ENCODE measurements at places on chromosomes 6 and 20. TPM values are rescaled to one million over a fixed set of nuclear protein-coding genes. Genes with fewer than 3 reads are reported as not detected.

- no peak for DNase-seq
Measured at GRCh38 chr6:119858901-119859300, 509.3 kb upstream of the MAN1A1 start.

DNA sequence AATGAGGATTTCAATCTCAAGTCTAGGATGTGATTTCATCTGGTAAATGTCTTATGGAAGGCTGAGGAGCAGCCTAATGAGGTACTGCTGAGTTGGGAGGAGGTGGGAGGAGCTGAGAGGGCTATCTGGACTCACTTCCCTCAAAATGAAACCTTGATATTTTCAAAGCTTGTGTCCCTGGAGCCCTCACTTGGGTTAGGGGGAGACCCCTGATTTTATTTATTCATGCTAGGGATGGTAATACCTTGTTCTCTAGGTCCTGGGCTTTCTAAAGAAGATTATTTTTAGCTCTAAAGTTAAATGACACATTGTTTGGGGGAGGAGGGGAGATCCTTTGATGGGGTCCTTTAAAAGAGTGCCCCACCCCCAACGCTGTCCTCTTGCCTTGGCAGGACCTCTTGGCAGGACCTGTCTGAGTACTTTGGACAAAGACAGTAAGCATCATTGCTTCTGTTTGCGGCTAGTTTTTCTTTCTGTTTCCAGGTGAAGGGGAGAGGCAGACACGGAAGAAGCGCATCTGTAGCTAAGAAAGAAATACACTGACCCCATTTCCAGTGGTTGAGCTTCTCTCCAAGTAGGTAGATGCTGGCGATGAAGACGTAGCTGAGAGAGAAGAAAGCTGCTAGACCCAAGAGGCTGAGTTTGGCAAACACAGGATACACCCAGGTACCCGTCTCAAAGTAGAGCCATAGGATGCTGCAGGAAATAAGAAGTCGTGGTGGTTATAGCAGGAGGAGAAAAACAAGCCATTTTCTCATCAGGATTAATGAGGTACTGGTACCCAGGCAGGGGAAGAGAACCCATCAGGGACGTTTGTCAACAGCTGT lies 55.6 kb downstream of the ADTRP start:
- DNase-seq: no peak

- peak; percentile 58 for DNase-seq
Measured at GRCh38 chr6:170437719-170438401, 115.2 kb downstream of the PSMB1 start.

GRCh38 chr6:159152041-159152440 lies 17.2 kb upstream of the FNDC1 start:
- DNase-seq: no peak

DNA sequence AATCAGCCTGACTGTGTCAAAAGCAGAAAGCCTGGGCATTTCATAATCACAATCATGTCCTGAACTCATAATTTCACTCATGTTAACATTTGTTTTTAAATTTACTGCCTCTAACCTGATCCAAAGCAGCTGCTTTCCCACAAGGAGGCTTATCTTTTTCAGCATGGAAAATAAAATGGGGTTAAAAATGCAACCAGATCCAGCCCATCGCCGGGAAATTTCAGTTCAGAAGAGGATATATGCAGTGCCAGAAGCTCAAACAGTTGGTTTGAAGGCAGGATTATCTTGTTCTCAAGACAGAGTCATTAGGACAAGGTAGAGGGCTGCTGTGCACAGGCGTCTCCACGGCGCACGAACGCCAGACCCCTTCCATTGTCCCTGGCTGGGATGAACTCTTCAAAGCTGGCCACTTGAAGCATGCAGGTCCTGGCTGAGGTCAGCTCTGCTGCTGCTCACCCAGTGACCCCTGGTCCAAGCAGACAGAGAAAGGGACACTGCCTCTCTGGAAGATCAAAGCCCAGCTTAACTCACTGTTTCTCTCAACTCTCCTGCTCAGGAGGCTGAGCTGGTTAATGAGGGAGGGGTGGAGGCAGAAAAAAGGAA lies 191.1 kb upstream of the HEY2 start:
- no peak for DNase-seq

- no peak for DNase-seq
Measured at GRCh38 chr20:53983401-53983800, 87.0 kb downstream of the BCAS1 start.

DNA sequence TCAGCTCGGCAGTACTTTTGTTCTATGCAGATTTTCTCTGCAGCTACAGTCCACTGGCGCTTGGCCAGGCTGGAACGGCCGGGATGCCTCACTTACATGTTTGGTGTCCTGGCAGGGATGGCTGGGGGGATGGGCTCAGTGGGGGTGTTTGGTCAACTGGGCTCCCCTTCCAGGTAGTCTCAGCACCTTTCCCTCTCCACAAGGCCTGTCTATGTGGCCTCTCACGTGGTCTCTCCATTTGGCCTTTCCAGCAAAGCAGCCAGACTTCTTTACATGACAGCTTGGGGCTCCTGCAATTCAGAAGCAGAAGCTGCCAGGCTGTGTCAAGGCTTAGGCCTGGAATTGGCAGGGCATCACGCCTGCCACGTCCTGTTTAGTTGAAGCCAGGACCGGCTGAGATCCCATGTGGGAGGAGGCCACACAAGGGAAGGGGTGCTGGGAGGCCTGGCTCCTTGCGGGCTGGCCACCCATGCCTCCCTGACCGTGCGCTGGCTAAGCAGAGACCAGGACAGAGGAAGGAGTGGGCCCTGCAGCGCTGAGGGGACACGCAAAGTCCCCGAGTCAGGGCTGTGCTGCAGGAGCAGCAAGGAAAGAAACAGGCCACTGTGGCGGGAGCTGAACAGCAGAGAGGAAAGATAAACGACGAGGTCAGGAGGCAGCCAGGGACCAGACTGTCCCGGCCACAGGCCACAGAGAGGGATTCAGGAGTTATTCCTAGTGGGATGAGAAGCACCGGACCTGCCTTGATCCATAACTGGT lies 38.9 kb downstream of the MGME1 start:
- DNase-seq: peak; percentile 93

DNA sequence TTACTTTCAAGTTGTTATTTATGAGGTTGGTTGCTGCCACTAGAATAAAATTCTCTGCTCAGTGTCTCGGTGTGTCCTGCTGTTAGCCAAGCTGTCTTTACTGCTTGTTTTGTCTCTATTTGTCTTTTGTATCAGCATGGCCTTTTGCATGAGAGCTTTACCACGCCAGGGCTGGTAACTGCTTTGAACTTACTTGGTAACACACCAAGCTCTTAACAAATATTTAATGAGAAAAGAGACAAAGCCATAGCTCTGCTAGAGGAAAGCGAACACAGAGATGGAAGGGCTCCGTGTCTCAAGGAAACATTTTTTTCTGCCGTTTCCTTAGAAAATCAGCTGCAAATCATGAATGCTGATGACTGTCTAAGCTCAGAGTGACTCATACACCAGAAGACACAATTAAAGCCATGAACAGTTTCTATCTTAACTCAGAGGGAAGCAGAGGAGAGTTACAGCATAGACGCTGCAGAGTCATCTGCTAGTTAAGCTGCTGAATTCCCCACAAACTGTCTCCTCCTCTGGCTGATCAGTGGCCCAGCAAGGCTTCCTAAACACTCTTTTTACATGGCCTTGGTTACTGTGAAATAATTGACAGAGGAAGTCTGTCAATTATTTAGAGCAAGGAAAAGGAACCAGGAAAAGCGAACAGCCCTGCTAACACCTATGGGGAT lies 44.8 kb downstream of the AGPAT4 start:
- peak; percentile 92 for DNase-seq

DNA sequence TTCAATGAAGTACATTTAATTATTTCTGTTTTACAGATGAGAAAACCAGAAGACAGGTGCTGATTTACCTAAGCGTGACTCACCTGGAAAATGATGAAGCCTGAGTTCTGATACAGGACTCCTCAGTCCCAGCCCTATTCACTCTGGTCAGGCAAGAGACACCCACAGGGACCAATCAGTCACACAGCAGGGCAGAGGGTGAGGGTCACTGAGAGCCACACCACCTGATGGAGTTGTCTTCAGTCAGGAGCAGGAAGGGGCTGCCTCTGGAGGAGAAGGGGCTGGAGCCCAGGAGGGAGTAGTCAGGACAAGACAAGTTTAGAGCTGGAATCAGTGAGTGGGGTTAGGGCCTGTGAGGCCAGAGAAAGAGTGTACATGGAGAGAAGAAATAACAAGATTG lies 251.2 kb upstream of the MOCS1 start:
- DNase-seq: no peak

DNA sequence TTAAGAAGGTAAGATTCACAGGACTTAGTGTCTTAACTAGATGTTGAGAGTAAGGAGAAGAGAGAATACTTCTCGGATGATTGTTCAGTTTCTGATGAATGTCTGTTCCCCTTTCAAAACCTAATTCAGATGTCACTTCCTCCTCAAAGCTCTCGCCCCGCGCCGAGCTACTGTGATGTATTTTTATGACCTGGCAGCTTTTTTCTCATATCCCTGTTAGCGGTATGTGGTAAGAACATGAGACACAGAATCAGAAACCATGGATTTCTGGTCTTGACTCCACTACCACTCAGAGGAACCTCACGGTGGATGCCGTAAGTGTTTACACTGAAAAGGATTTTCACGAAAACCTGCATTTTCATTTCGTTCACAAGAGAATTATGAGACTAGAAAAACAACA lies 48.4 kb downstream of the CEP43 start:
- no peak for DNase-seq

GRCh38 chr20:41600926-41601631 lies 17.1 kb downstream of the CHD6 start:
- no peak for DNase-seq

- peak; percentile 13 for DNase-seq
Measured at GRCh38 chr6:138818496-138819194, 22.8 kb downstream of the ECT2L start.

GRCh38 chr6:92047152-92047850 lies 1372.1 kb downstream of the EPHA7 start:
- DNase-seq: no peak

GRCh38 chr20:58822149-58822548 lies 28.6 kb downstream of the GNAS-AS1 start:
- DNase-seq: no peak

GRCh38 chr20:19433371-19434350 lies 221.2 kb downstream of the SLC24A3 start:
- DNase-seq: no peak

- DNase-seq: no peak
Measured at GRCh38 chr20:17710379-17711266, 10.9 kb downstream of the BANF2 start.

DNA sequence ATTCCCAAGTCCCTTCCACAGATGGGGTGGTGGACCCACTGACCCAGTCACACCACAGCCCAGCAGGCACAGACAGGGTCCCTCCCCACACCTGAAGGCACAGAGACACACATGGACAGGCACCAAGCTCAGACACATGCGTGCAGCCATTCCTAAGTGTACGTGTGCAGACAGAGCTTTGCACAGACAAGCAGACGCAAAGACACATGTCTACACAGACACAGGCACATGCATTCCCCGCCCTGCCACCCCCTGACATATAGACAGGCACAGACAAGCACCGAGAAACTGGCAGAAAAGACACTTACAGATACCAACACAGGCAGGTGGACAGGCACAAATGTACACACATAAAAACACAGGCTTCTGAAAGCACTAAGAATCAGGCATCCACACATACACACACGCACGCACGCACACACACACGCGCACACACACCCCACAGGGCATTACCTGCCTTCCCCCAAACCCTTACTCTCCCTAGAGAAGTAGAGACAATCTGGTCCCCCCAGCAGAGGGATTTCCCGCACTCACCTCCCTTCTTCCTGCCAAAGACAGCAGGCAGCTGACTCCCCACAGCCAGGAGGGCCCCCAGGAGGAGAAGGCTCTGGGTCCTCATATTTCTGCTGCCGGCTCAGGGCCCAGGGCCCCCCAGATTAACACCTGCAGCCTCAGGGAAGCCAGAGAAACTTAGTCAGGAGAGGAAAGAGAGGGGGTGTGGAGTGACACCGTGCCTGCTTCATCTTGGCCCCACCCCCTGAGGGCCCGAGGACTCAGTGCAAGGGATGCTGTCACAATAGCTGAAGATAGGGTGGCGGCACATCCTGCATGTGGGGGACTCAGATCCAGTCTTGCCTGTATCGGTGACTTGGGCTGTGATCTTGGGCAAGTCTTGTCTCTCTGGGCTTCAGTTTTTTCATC lies at the start of gene WFDC5:
Gene WFDC5 (minus strand): TSS at position 710 of the 921 bp plus-strand sequence. CDS start 91 bp downstream, at position 619.
- DNase-seq: no peak

GRCh38 chr6:33849500-33850075 lies 45.8 kb upstream of the MLN start:
- no peak for DNase-seq

GRCh38 chr20:11246251-11246775 lies 572.5 kb upstream of the JAG1 start:
- no peak for DNase-seq

MMP24 gene
- 113 TPM for total RNA-seq

UNC93A gene
- not detected for total RNA-seq

OR2B6 gene
- total RNA-seq: not detected

APOBEC2 gene
- total RNA-seq: not detected

CCN2 gene
- total RNA-seq: 42.9 TPM

ISM1 gene
- not detected for total RNA-seq

OR12D3 gene
- not detected for total RNA-seq

RBPJL gene
- total RNA-seq: not detected

All from G401 (cell line).